PC-3 (cell line): ENCODE measurements at places on chromosomes 2 and 18. TPM values are rescaled to one million over a fixed set of nuclear protein-coding genes. Genes with fewer than 3 reads are reported as not detected.

DNA sequence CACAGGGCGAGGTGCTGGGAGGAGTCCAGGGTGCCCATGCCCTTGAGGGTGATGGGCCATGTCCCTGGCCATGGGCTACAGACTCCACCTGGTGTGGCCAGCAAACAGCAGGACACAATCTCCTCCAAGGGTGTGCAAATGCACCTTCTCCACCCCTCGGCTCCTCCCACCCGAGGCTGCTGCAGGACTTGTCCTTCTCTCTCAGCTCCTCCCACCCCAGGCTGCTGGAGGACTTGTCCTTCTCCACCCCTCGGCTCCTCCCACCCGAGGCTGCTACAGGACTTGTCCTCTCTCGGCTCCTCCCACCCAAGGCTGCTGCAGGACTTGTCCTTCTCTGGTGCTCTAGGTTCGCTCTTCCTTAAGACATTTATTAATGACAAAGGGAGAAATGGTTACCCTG lies 57.3 kb upstream of the SNTG2 start:
- DNase-seq = peak; percentile 18

- DNase-seq = peak; percentile 82
These were observed 95.3 kb upstream of the B3GNT7 start for GRCh38 chr2:231300020-231300721.

DNA sequence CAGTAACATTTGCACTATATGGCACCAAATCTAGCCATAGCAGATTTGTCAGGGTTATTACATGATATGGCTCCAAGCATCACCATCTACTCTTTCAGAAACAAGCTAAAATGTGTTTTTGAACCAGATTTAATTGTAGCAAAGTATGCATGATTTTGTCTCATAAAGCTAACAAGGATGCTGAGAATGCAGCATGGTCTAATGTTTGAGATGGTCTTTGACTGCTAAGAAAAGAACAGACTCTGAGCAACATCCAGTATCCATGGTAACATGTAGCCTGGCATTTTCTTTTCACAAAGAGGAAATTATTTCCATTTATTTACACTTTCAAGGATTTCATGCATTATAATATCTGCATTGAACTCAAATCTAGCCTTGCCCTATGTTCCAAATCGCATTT lies 206.5 kb downstream of the PDE1A start:
- DNase-seq = no peak

- DNase-seq = no peak
These were observed 13.9 kb downstream of the STON1 start for GRCh38 chr2:48543895-48544294.

The EML6 gene
- 5.3 and 15.7 TPM in 2 replicates for total RNA-seq
